ENCODE measurements at places on chromosomes 7 and 10. TPM values are rescaled to one million over a fixed set of nuclear protein-coding genes. Genes with fewer than 3 reads are reported as not detected.
A peak's percentile ranks its signal among the peaks of the same experiment; 100 is the strongest.

DNA sequence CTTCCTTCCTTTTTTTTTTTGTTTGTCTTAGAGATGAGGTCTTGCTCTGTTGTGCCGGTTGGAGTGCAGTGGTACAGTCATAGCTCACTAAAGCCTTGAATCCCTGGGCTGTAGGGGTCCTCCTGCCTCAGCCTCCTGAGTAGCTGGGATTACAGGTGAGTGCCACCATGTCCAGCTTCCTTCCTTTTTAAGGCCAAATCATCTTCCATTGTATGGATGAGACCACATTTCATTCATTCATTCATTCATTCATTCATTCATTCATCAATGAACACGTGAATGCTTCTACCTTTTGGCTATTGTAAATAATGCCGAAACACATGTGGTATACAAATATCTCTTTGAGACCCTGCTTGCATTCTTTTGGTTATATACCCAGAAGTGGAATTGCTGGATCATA, 60.0 kb upstream of the BAIAP2L1 start:
- H3K4me1 ChIP-seq, result no peaks in the 10 kb centered on the region
- DNase-seq, result no peak
- H3K27ac ChIP-seq, result no peak overlapping the region
- no peak overlapping the region for H3K4me3 ChIP-seq
- no peaks in the 10 kb centered on the region for H3K36me3 ChIP-seq

DNA sequence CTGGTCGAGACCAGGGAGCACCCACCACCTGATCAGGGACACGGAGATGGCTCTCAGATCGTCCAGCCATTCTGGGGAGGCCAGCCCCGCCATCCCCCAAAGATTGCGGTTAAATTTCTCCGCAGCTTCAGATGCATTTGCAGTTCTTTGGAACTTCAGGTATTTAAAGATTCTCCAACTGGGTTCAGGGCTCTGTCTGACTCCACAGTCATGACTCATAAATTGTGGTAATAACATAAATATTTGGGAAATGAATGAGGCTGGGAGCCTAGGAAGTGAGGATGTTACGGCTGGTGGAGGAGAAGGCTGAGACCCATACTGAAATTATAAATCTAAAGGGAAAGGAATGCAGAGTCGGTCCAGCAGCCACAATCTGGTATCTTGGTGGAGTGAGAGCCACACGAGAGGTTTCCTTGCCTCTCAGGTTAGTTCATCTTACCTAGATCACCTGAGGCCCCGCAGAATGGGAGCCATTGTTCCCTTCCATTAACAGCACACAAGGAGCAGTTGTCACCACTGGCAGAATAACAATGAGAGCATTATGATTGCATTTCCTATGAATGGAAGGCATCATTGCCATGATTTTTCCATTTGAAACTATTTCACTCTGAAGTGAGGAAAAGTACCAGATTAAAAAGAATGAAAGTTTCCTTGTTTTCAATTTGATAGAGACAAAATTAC, 26.7 kb upstream of the DNAJB6 start:
- no peaks in the 10 kb centered on the region for H3K4me1 ChIP-seq
- no peaks in the 10 kb centered on the region for H3K36me3 ChIP-seq
- no peak for DNase-seq
- no peak overlapping the region for H3K4me3 ChIP-seq
- H3K27ac ChIP-seq, result no peak overlapping the region

DNA sequence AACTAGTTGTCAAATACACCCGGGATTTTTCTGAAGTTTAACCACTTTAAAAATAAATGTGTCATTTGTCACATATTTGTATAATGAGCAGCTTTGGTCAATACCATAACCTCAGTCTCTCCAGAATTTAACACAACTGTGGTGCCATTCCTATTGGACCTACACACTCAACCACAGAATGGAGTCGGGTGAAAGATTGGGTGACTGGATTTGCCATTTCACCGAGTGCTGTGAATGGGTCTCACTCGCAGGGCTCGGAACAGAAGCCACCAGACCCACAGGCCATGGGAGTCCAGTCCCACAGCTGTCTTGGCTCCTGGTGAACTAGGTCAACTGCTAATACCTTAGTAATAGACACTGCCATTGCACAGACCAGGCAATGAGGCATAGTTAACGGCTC, 298.4 kb downstream of the CCDC3 start:
- no peaks in the 10 kb centered on the region for H3K36me3 ChIP-seq
- peak overlapping the region; percentile 60 for H3K27ac ChIP-seq
- no peak for DNase-seq

GRCh38 chr7:149109969-149110368, 16.2 kb downstream of the ZNF425 start:
- DNase-seq, result no peak
- no peaks in the 10 kb centered on the region for H3K4me1 ChIP-seq
- H3K4me3 ChIP-seq, result no peak overlapping the region

- H3K4me1 ChIP-seq, result no peaks in the 10 kb centered on the region
- H3K36me3 ChIP-seq, result no peaks in the 10 kb centered on the region
- H3K4me3 ChIP-seq, result no peak overlapping the region
These were observed 32.0 kb downstream of the STK31 start for GRCh38 chr7:23742051-23742450.

DNA sequence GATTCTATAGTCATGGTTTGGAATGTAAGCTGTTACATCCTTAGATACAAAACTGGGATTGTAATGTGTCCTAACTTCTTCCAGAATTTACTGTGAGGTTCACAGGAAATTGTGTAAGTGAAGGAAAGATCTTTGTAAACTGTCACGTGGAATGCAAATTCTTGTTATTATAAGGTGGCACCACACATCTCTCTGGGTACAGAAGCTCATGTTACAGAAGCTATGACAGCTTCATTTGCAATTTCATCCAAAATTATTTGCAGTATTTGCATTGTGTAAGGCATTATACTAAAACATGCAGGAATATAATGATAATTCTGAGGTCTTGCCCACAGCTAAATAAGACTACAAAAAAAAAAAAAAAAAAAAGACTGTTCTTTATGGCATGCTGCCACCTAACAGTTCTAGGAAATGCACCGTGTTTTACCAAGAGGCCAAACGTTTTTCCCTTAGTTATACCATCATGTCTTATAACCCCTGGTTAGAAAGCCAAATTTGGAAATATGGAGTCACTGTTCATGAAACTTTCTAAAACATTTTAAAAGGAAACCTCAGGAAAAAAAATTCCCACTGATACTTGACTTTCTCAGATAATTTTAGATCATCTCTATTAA, 17.6 kb downstream of the MINDY3 start:
- no peaks in the 10 kb centered on the region for H3K36me3 ChIP-seq
- H3K27me3 ChIP-seq, result no peaks in the 10 kb centered on the region
- peak overlapping the region; percentile 23 for H3K27ac ChIP-seq
- no peaks in the 10 kb centered on the region for H3K4me1 ChIP-seq

DNA sequence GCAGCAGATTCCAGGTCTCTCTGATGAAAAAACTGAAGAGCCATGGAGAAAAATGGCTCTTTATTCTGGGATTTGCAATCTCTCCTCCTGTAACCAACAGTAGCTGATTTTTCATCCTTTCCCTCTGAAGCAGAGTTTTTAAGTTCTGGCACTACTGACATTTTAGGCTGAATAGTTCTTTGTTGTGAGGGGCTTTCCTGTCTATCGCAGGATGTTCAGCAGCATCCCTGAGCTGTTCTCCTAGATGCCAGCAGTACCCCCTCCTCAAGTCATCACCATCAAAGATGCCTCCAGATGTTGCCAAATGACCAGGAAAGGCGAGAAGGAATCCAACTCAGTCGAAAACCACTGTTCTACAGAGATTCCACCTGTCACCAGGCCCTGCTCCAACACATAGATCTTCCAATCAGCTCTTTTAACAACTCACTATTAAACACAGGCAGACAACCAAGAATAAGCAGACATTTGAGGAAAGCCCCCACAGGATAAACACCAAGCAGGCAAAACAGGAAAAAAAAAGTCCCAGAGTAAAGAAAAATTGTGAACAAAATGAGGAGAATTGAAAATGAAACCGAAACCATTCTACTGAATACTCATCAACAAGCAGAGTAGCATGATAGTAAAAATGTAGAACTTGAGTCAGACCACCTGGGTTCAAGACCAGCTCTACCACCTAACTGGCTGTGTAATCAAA, 124.8 kb downstream of the MPP7 start:
- no peaks in the 10 kb centered on the region for H3K27me3 ChIP-seq
- DNase-seq, result no peak
- H3K4me1 ChIP-seq, result peaks cover 5% of the 10 kb centered on the region
- H3K36me3 ChIP-seq, result no peaks in the 10 kb centered on the region
- peak overlapping the region; percentile 53 for H3K4me3 ChIP-seq

DNA sequence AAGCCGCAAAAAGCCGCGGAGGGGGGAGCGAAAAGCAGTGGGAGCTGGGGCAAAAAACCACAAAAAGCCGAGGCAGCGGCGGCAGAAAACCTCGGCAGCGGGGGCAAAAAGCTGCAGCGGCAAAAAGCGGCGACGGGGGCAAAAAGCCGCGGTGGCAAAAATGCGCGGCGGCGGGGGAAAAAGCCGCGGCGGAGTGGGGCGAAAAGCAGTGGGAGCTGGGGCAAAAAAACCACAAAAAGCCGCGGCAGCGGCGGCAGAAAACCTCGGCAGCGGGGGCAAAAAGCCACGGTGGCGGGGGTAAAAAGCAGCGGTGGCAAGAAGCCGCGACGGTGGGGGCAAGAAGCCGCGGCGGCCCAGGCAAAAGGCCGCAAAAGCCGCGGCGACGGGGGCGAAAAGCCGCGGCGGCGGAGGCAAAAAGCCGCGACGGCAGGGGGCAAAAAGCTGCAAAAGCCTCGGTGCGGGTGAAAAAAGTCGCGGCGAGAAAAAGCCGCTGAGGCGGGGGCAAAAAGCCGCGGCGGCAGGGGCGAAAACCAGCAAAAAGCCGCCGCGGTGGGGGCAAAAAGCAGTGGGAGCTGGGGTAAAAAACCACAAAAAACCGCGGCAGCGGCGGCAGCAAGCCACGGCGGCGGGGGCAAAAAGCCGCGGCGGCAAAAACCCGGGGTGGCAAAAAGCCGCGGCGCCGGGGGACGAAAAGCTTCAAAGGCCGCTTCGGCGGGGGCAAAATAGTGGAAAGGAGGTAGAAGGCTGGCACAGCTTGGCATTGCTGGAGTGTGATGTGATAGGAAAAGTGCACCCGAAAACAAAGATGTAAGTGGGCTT, 135.9 kb downstream of the ZNF92 start:
- peak overlapping the region; percentile 59 for H3K4me3 ChIP-seq
- no peak overlapping the region for H3K27ac ChIP-seq
- DNase-seq, result no peak
- no peaks in the 10 kb centered on the region for H3K36me3 ChIP-seq
- peaks cover 5% of the 10 kb centered on the region for H3K4me1 ChIP-seq
- H3K27me3 ChIP-seq, result no peaks in the 10 kb centered on the region

GRCh38 chr7:52944921-52945320, 90.5 kb upstream of the POM121L12 start:
- H3K4me3 ChIP-seq, result no peak overlapping the region
- H3K4me1 ChIP-seq, result no peaks in the 10 kb centered on the region
- H3K27ac ChIP-seq, result no peak overlapping the region
- H3K27me3 ChIP-seq, result no peaks in the 10 kb centered on the region
- H3K36me3 ChIP-seq, result no peaks in the 10 kb centered on the region

DNA sequence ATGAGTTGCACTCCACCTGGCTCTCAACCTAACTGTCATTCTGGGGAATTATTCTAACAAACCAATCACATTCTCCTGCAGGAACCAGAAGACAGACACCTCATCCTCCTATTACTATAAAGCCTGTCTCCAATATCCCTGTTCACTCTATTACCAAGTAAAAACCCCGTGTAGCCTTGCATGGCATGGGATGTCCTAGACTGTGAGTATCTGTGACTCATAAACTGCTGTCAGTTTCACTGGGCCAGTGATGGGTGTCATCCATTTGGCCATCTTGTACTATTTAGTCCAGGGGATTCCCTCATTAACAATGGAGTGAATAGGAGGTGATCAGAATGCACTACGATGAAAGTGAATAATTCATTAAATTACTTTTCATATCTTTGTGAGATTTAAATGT, 608.7 kb downstream of the DNAJB9 start:
- DNase-seq, result no peak
- no peaks in the 10 kb centered on the region for H3K4me1 ChIP-seq
- no peak overlapping the region for H3K4me3 ChIP-seq
- H3K27ac ChIP-seq, result no peak overlapping the region
- H3K27me3 ChIP-seq, result no peaks in the 10 kb centered on the region

GRCh38 chr10:121753726-121754476, 155.7 kb upstream of the FGFR2 start:
- H3K27ac ChIP-seq, result peak overlapping the region; percentile 29
- no peaks in the 10 kb centered on the region for H3K4me1 ChIP-seq
- DNase-seq, result no peak

DNA sequence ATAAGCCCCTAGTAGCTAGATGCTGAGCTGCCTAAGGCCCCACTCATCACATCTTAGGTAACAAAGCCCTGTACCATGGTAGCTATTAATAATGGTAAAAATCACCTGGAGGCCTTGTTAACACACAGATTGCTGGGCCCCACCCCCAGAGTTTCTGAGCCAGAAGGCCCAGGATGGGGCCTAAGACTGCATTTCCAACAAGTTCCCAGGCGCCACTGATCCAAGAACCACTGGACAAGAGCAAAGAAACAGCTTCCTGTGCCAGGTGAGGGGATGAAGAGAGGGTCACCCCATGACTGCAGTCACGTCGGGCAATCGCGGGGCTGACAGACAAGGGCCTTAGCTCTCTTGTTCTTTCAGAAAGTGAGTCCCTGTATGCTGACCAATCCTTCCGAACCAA, 46.8 kb downstream of the ACSM6 start:
- DNase-seq, result no peak
- peak overlapping the region; percentile 12 for H3K27ac ChIP-seq

DNA sequence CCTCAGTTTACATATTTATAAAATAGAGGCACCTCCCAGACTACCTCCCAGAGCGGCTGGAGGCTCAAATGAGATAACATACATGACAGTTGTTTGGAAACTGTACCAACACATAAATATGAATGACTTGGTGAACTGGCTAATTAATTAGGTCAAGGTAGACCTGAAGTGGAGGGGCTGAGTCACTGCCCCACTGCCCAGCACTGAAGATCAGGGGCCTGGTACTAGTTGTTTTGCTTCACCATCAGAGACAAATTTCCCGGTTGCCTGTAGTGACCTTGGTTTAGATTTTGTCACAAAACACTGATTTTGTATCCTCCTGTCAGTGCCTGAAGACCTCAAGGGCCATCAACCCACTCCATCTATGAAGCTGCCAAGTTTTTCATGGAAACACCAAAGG, 41.8 kb downstream of the JAZF1 start:
- H3K4me3 ChIP-seq, result no peak overlapping the region
- no peaks in the 10 kb centered on the region for H3K27me3 ChIP-seq
- no peak for DNase-seq

The AZGP1 gene
- total RNA-seq, result not detected

Data from ascending aorta (tissue), 2 donors.